ENCODE measurements at places on chromosomes 7 and 10.

GRCh38 chr10:32210306-32211045, 136.5 kb downstream of the EPC1 start:
- peak; percentile 46 for DNase-seq

- DNase-seq, result no peak
These were observed 16.3 kb upstream of the SLC29A4 start for GRCh38 chr7:5266191-5267028.

DNA sequence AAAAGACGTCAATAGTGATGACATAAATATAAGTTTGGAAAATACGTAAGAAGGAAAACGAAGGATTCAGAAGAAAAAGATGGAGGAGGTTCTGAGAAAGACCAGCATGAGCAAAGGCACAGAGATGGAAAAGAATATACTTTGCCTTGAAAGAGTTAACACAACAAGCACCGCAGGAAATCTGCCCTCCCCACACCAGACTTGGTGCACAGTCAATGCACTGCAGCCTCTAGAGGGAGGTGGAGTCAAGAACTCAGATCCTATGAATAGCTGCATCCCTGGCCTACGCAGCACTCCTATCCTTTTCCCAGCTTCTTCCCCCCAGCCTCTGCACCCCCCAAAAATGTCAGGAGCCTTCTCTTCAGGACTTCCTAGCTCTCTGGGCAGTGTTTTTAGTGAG, 1370.6 kb upstream of the LRRTM3 start:
- no peak for DNase-seq

GRCh38 chr10:112517451-112517862, 70.4 kb downstream of the VTI1A start:
- DNase-seq, result no peak

DNA sequence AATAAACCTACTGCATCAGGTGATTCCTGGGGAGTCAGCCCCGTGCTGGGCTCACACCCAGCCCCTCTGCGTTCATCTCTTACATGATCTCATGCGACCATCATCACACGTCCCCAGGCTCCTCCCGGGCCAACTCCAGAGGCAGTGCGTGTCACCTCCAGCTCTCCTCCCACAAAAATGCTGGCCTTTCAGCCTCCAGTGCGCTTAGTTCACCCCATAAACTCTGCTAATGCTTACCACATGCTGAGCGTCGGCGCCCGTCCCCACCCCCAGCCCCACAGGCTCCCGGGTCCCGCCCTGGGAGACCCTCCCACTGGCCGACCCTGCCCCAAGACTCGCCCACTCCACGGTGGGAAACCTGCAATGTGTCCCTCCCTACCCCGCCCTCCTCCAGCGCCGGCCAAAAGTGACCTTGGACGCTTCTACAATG, 816 bp upstream of the SDK1 start:
- no peak for DNase-seq

- DNase-seq, result no peak
These were observed 10.7 kb upstream of the RNF32 start for GRCh38 chr7:156629873-156630272.

Measured in fibroblast of the conjunctiva (primary cell).